ENCODE measurements at places on chromosomes 3 and 15. TPM values are rescaled to one million over a fixed set of nuclear protein-coding genes. Genes with fewer than 3 reads are reported as not detected.

The FRMD5 gene
- 1.7 TPM for polyA plus RNA-seq

DNA sequence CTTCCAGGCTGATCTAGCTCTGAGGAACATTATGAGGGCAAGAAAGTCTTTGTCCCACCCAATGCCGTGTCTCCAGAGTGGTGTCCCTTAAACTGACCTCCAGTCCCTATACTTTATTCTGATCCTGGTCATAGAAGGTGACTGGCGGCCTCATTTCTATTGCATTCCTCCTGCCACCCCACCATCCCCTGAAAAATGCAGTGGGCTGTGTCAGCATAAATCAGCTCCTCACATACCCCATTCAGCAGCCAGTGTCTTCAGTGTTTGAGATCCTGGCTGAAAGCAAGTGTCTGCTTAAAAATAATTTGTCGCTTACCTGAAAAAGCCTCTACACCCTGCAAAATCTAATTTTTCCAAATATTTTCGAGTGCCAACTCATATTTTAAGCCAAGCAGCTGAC is 346.1 kb downstream of the FEZF2 start:
- H3K36me3 ChIP-seq, result no peaks in the 10 kb centered on the region
- no peaks in the 10 kb centered on the region for H3K27me3 ChIP-seq
- H3K27ac ChIP-seq, result no peak overlapping the region
- H3K4me3 ChIP-seq, result no peak overlapping the region
- H3K4me1 ChIP-seq, result no peaks in the 10 kb centered on the region

- no peaks in the 10 kb centered on the region for H3K27me3 ChIP-seq
- H3K36me3 ChIP-seq, result peaks cover 8% of the 10 kb centered on the region
- no peak for DNase-seq
These were observed 383.1 kb upstream of the TPRG1 start for GRCh38 chr3:188788621-188789081.

The KBTBD8 gene
- polyA plus RNA-seq, result 2.7 TPM

GRCh38 chr3:142795332-142795731 is 71.5 kb downstream of the TRPC1 start:
- no peak overlapping the region for H3K27ac ChIP-seq
- no peak for DNase-seq
- H3K4me1 ChIP-seq, result peaks cover 2% of the 10 kb centered on the region
- H3K4me3 ChIP-seq, result no peak overlapping the region
- H3K36me3 ChIP-seq, result no peaks in the 10 kb centered on the region

The IL17RC gene
- 36.3 TPM for polyA plus RNA-seq

The PLSCR2 gene
- polyA plus RNA-seq, result 0.79 TPM

DNA sequence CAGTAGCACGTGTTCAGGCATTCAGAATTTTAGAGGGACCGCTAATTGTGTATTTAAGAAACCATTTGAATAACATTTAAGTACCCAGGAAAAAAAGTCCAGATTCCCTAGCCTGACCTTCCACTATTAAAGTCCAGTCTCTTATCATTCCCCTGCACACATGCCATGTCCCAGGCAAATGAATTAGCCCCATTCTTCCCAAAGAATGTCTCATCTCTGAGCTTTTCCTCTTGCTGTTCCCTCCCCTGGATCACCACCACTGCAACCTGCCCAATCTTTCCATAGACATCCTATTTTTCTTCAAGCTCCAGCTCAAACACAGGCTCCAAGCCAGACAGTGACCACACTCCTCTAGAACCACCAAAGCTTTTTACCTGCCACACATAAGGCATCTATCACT is 25.9 kb downstream of the PLD1 start:
- DNase-seq, result no peak
- no peaks in the 10 kb centered on the region for H3K36me3 ChIP-seq

GRCh38 chr3:12999147-13000140 is 73.8 kb downstream of the IQSEC1 start:
- DNase-seq, result peak; percentile 75
- no peak overlapping the region for H3K27ac ChIP-seq
- peaks cover 3% of the 10 kb centered on the region for H3K27me3 ChIP-seq
- H3K4me3 ChIP-seq, result no peak overlapping the region
- peaks cover 3% of the 10 kb centered on the region for H3K4me1 ChIP-seq
